ENCODE measurements at places on chromosomes 16 and 17.

DNA sequence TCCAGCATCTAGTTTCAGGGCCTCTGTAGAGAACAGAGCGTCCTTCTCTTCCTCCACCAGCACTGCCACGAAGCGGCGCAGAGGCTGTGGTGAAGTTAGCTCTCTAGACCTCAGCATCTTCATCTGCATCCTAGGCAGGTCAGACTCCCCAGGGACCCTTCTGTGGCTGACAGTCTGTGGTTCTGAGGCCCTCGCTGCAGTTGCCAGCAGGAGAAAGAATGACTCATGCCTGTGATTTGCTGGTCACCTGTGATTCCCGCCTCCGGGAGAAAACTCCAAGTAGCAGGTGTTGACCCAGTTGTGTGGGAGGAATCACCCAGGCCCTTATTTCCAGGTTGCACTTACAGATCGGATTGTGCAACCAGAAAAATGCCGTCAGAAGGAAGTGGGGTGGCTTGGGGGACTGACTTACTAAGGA is 117.3 kb upstream of the CACNG5 start:
- no peak for DNase-seq

GRCh38 chr17:3004150-3004801 is 59.1 kb downstream of the OR1D5 start:
- peak; percentile 24 for DNase-seq

GRCh38 chr16:78102122-78102660 is 2.7 kb downstream of the WWOX start:
- DNase-seq = no peak

- no peak for DNase-seq
These were observed 6.4 kb upstream of the CD300LD start for GRCh38 chr17:74598346-74599022.

GRCh38 chr16:57628008-57628781 is at the start of gene ADGRG1:
ADGRG1 (plus strand) TSS chr16:57628630; CDS start chr16:57650288, 21,658 bp downstream.
- DNase-seq = peak; percentile 22

DNA sequence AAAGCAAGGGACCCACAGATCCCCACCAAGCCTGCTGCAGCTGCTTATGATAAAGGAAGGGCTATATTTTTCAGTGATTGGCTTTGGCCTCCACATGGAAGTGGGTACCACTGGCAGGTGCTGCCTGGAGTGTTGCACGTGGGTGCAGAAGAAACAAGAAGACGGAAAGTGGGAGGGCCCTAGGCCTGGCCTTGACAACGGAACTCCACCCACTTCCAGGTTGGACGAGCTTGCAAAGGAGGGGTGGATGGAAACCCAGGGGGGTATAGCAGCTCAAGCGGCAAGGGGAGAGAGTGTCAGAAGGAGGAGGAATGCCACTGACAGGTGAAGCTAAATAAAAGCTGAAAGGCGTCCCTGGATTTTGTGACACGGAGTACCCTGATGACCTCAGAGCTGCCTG is 20.3 kb downstream of the TRIM25 start:
- DNase-seq = no peak

DNA sequence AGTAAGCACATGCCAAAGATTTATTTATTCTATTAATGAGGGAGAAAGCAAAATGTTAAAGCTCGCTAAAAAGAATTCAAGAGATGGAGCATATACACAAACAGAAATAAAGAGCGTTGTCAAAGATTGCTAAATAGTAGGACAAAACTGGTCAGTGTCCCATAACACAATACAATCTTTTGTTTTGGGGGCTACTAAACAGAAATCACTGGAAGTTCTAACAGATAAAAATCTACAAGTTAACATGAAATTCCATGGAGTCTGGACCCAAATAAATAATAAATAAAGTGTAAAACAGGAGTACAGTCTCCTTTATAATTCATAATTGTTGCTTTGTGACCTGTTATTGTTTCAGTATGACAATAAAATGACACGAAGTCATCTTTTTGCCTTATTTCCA is 115.2 kb upstream of the CNTNAP4 start:
- no peak for DNase-seq

DNA sequence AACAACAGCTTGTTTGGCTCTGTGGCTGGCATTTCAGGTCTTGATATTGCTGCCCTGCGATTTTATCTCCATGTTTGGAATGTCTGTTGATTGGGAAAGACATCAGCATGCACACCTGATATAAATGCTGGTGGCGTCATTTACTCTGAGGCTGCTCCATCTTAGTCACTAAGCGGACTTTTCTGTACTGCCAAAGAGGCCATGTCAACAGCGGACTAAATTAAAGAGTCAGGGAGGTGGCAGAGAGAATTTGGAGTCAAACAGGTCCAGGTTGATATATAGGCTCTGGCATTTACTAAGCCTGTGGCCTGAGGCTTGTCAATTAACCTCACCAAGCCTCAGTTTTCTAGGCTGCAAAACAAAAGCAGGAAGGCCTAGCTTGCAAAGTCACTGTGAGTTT is 6.2 kb downstream of the RBFOX1 start:
- no peak for DNase-seq

DNA sequence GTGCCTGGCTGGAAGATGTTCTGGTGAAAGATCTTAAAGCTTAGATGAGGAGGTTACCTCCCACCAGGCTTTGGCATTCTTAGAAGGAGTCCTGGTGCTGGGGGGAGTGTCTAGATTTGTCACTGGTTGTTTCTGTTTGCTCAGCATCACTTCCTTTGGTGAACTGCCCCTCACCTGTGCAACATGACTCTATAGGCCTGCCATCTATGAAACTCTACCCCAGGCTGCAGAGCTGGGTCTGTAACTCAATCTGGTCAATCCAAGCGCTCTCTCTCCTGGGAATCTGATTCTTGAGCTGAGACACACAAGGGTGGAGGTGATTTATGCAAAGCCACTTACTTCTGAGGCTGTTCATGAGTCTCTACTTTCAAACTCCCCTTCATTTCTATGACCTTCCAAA is 399.4 kb downstream of the NPIPA7 start:
- DNase-seq = no peak
